Ovary (tissue), 10 donors: ENCODE measurements at places on chromosomes 2 and 18. TPM values are rescaled to one million over a fixed set of nuclear protein-coding genes. Genes with fewer than 3 reads are reported as not detected.

Gene HMSD
- total RNA-seq: not detected

GRCh38 chr2:65025453-65026123 lies 30.6 kb upstream of the CEP68 start:
- H3K4me3 ChIP-seq: no peak overlapping the region
- no peaks in the 10 kb centered on the region for H3K36me3 ChIP-seq
- H3K27me3 ChIP-seq: no peaks in the 10 kb centered on the region
- H3K27ac ChIP-seq: no peak overlapping the region
- no peaks in the 10 kb centered on the region for H3K4me1 ChIP-seq
- no peak for DNase-seq

DNA sequence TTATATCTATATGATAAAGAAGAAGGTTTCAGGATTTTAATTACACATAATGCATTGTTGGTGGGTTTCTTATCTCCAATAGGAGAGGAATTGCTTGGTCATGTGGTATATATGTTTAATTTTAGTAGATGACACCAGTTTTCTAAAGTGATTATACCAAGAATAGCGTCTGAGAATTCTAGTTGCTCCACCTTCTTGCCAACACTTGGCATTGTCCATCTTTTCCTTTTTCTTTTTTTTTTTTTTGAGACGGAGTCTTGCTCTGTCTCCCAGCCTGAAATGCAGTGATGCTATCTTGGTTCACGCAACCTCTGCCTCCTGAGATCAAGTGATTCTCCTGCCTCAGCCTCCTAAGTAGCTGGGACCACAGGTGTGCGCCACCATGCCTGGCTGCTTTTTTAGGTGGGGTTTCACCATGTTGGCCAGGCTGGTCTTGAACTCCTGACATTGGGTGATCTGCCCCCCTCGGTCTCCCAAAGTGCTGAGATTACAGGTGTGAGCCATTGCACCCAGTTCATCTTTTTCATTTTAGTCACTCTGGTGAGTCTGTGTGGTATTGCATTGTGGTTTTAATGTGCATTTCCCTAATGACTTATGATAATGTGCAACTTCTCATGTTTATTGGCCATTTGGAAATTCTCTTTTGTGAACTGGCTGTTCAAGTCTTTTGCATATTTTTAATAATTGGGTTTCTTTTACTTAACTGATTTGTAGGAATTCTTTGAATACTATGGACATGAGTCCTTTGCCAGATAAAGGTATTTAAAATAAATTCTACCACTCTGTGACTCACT lies 37.3 kb upstream of the ZNF512 start:
- H3K4me1 ChIP-seq: no peaks in the 10 kb centered on the region
- H3K27me3 ChIP-seq: no peaks in the 10 kb centered on the region
- no peak for DNase-seq
- no peaks in the 10 kb centered on the region for H3K36me3 ChIP-seq
- H3K27ac ChIP-seq: no peak overlapping the region
- no peak overlapping the region for H3K4me3 ChIP-seq

- no peaks in the 10 kb centered on the region for H3K27me3 ChIP-seq
- no peaks in the 10 kb centered on the region for H3K36me3 ChIP-seq
- no peak overlapping the region for H3K27ac ChIP-seq
- no peak overlapping the region for H3K4me3 ChIP-seq
Measured at GRCh38 chr2:47054868-47055267, 100.2 kb downstream of the STPG4 start.

Gene TFCP2L1
- total RNA-seq: 1.5 TPM
